Fibroblast of lung (primary cell): ENCODE measurements at places on chromosomes 6 and 20. TPM values are rescaled to one million over a fixed set of nuclear protein-coding genes. Genes with fewer than 3 reads are reported as not detected.

GRCh38 chr6:169890901-169891300 lies 139.5 kb downstream of the ERMARD start:
- no peak for DNase-seq

DNA sequence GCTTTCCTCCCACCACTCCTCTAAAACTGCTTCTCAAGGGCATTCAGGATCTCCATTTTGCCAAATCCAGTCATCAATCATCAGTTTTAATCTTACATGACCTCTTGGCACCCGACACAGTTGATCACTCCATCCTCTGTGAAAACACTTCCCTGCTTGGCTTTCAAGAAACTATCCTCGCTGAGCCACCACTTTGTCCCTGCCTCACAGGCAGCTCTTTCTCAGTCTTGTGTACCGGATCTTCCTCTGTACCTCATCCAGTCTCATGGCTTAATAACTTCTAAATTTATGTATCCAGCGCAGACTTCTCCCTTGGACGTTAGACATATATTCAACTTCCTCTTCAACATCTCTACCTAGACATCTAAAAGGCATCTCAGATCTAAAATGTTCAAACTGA lies 89.9 kb downstream of the BTBD9 start:
- no peak for DNase-seq

GRCh38 chr6:156731396-156731795 lies 45.8 kb upstream of the ARID1B start:
- peak; percentile 16 for DNase-seq

DNA sequence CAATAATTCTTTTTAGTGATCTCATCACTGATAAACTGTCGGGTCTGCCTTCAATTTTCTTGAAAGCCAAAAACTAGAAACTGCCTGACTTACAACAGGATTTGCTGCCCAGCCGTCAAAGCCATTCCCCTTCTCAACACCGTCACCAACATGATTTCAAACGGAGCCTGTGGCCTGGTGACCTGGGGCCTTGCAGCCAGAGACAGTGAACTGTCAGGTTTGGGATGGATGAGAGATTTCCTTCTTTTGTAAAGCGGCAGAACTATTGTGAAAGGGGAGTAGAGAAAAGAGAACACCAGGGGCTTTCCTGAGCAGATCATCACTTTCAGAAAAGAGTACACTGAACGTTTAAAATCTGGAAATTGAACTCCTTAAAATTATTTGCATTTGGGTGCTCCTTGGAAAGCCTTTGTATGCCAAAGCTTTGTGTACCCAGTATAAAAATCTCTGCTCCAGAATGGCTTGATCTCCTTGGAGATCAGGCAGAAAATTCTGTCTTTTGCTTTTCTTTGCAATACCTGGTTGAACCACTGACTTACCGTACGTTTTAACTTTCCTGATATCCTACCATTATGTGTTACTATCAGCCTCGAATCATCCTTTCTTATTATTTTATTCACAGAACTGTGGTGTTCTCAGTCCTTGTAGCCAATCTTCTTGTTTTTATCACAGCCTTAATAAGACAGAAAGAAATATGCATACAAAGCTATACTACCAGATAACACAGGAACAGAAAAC lies 125.2 kb downstream of the PACRG start:
- DNase-seq = peak; percentile 3

ZFP57 gene
- total RNA-seq = not detected in 2 replicates

- DNase-seq = no peak
Observed at GRCh38 chr6:107780226-107780625, 43.9 kb downstream of the SCML4 start.

TRIM26 gene
- 20.5 and 22.5 TPM in 2 replicates for total RNA-seq

RAET1G gene
- total RNA-seq = 3.3 and 8.8 TPM in 2 replicates

PTK6 gene
- under 0.01 and 0.17 TPM in 2 replicates for total RNA-seq

DNA sequence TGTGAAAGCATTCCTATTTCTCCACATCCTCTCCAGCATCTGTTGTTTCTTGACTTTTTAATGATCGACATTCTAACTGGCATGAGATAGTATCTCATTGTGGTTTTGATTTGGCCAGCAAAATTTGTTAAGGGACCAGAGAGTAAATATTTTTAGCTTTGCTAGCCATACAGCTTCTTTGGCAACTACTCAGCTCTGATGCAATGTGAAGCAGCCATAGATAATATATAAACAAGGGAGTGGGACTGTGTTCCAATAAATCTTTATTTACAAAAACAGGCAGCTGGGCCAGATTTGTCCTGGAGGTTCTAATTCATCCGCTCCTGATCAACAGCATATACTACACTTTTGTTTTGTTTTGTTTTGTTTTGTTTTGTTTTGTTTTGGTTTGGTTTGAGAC lies 202.9 kb downstream of the ZNF217 start:
- DNase-seq = peak; percentile 9

DNA sequence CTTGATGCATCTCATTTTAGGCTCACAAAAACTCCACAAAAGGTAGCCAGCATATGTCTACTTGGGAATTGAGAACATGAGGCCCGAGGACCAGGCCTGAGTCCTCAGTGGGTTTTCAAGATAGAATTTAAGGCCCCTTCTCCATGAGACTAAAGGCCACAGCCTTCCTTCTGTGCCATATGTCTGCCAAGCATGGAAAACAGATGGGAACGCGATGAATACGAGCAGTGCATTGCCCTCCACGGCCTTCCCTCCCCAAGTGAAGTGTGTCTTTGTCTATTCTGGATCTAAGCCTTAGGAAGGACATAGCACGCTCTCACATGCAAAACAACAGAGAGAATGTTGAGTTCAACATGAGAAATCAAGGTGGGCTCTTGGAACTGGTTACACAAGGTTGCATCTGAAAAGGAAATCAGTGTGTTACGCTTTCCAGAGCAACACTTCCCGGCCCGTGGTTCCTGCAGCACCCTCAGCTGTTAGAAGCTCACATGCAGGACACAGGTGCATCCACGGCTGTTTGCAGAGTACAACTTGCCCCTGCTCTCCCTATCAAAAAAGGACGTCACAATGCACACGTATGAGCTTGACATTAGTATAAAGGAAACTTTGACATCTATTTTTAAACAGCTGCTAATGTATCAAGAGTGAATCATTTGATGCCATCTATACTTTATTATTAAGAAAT lies 229.9 kb downstream of the NRN1 start:
- no peak for DNase-seq

- peak; percentile 30 for DNase-seq
Observed at GRCh38 chr20:1895674-1896483, 672 bp downstream of the SIRPA start.

HNF4A gene
- total RNA-seq = not detected in 2 replicates

DNA sequence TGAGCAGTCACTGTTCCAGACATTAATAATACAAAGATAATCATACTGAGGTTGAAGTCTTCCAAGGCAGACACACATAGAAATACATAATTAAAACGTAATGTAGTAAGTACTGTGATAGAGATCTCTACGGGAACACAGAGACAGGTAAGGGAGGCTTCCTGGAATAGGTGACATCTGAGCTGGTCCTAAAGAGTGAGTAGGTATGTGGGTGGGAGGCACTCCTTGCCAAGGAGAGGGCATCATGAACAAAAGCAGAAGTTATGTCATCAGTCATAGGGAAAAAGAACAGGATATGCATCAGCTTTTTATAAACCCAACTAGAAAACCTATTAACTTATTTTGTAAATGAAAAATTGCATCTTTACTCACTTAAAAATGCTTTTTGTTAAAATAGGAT lies 110.0 kb downstream of the MAP7 start:
- peak; percentile 7 for DNase-seq

- DNase-seq = peak; percentile 50
Observed at GRCh38 chr20:38229376-38230252, 30.9 kb downstream of the KIAA1755 start.

GRCh38 chr6:90049295-90049694 lies 155.0 kb downstream of the GJA10 start:
- no peak for DNase-seq

DNA sequence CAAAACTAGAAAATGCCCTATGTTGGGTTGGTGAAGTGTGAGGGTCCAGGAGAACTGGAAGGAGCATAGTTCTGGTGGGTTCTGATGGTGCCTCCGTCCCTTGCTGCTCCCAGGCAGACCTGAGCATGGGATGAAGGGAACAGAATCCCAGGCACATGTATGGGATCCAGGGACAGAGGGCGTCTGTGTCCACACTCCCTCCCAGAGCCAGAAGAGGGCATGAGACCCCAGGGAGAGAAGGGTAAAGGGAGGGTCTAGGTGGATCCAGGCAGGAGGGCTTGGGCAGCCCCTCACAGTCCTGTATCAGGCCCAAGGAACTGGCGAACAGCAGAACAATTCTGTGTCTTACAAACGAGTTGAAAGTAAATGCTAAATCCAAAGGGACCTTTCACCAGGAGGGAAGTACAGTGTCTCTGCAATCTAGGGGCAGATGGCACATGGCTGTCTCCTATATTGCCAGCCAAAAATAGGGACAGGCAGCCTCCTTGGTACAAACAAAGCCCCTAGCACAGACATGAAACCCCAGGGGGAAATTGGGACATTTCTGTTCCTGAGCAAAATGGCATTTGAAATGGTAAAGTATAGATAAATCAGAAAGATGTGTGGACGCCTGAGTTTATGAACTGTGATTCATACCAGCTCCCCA lies 2.5 kb upstream of the BPIFA1 start:
- DNase-seq = no peak

DNA sequence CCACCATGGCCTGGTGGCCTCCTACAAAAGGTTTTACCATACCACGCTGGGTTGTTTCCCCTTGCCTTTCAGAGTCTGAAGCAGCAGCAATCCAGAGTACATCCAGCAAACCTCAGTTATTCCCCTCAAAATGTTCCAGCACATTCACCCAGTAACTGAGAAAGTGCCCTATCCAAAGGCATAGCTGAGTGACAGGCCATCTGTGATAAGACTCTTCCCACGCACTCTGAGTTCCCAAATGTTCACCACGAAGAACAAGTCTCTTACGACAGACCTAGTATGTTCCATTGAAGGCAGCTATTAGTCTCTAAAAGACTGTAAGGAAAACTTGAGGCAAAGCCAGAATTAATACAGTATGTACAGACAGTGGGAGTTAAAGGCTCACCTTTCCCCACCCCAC lies 31.6 kb upstream of the C20orf144 start:
- DNase-seq = peak; percentile 22

- peak; percentile 50 for DNase-seq
Observed at GRCh38 chr6:125009578-125009977, 47.3 kb downstream of the RNF217 start.

SLC16A10 gene
- under 0.01 TPM in 1 of 2 replicates, not detected in the other for total RNA-seq

GRCh38 chr6:33694401-33694931 lies 17.0 kb downstream of the UQCC2 start:
- DNase-seq = peak; percentile 66

- DNase-seq = peak; percentile 59
Observed at GRCh38 chr20:41436679-41437078, 70.1 kb upstream of the EMILIN3 start.

GRCh38 chr6:110287462-110288341 lies 70.4 kb downstream of the METTL24 start:
- no peak for DNase-seq

DNA sequence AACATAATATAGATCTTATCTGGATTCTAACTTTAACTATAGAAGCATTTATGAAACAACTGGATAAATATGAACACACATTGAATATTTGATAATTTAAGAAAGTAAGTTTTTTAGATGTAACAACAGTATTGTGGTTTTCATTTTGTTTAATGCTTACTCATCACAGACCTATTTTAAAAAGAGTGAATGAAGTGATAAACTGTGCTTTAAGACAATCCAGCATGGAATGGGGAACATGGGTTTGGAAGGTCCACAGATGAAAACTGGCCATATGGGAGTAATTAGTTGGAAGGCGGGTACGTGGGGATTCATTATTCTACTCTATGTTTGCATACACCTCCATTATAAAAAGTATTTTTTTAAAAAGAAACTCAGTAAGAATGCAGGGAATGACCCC lies 21.2 kb downstream of the EPB41L2 start:
- DNase-seq = peak; percentile 31

DNA sequence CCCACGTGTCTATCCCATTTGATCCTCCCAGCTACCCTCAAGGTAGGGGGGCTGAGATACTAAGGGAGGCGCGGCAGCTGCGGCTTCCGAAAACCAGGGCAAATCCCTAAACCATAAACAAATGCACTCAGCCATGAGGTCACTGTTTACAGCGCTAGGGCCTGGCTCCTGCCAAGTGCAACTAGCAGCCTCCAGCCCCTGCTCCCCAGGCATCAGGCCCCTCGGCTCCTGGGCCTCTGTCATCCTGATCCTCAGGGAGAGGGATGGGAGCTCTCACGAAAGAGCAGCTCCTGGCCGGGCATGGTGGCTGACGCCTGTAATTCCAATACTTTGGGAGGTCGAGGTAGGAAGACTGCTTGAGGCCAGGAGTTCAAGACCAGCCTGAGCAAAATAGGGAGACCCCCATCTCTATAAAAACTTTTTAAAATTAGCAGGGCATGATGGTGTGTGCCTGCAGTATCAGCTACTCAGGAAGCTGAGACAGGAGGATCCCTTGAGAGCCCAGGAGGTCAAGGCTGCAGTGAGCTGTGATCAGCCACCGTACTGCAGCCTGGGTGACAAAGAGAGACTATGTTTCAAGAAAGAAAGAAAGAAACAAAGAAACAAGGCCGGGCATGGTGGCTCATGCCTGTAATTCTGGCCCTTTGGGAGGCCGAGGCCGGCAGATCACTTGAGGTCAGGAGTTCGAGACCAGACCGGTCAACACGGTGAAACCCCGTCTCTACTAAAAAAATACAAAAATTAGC lies 42.5 kb upstream of the TLDC2 start:
- DNase-seq = no peak

DNA sequence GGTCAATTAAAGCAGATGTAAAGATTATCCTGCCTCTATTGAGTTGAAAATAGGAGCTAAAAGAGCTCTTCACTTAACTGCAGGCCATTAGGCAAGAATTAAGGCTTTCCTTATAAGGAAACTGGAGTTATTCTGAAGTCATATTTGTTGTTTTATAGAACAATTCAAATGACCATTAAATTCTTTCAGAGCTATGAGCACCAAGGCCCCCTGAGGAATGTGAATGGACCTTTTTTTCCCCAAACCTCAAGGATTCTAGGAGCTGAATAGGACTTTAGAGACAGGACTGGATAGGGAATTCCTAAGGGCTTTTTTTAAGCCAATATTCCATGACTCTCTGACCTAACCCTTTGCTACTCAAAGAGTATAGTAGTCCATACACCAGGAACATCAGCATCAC lies 565.7 kb upstream of the BTBD3 start:
- DNase-seq = no peak
